ENCODE measurements at places on chromosomes 1 and 21. TPM values are rescaled to one million over a fixed set of nuclear protein-coding genes. Genes with fewer than 3 reads are reported as not detected.

The SH3BP5L gene
- 24.0 TPM for total RNA-seq

The OR6N1 gene
- total RNA-seq = not detected

The OR2L3 gene
- not detected for total RNA-seq

The POU3F1 gene
- 0.17 TPM for total RNA-seq

The ATAD3C gene
- not detected for total RNA-seq
